Left colon (tissue), 2 donors: ENCODE measurements at places on chromosomes 16 and 17. TPM values are rescaled to one million over a fixed set of nuclear protein-coding genes. Genes with fewer than 3 reads are reported as not detected.
A peak's percentile ranks its signal among the peaks of the same experiment; 100 is the strongest.

GRCh38 chr17:48841395-48841831 is 10.6 kb downstream of the CALCOCO2 start:
- DNase-seq: no peak

GRCh38 chr17:49440581-49440980 is 25.9 kb upstream of the PHB1 start:
- no peak for DNase-seq

DNA sequence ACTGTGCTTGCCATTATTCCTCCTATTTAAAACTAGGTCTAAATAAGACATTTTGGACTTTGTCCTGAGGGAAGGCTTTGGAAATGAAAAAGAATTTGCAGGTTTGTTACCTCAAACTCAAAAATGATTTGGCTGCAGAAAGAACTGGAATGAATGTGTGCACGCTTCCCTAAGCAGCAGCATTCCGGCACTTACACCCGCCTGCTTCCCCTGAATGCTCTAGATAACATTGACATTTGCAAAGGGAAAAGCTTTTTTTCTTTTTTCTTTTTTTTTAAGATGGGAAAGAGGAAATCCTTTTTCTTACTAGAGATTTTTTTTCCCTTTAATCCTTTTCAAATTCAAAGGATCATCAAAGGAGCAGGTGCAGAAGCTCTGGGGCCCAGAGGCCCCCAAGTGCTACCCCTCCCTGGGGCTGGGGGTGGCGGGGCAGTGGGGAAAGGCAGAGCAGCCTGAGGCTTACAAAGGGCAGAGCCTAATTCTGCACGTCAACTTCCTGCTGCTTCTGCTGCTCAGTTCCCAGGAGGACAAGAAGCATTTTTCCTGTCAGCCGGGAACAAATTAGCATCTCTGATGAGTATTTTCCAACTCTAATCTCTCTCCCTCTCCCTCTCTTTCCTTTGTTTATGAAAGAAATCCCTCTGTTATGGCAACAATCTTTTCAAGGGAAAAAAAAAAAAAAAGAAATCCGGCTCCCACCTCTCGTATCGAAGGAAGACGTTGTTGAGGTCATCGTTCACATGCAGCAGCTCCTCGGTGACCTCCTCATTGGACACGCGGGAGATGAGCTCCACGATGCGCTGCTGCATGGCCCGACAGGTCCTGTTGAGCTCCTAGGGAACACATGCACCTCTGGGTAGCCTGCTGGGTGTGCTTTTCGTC is 32.1 kb upstream of the SREBF1 start:
- no peak for DNase-seq

Gene LRRC75A
- 62.3 TPM for total RNA-seq

DNA sequence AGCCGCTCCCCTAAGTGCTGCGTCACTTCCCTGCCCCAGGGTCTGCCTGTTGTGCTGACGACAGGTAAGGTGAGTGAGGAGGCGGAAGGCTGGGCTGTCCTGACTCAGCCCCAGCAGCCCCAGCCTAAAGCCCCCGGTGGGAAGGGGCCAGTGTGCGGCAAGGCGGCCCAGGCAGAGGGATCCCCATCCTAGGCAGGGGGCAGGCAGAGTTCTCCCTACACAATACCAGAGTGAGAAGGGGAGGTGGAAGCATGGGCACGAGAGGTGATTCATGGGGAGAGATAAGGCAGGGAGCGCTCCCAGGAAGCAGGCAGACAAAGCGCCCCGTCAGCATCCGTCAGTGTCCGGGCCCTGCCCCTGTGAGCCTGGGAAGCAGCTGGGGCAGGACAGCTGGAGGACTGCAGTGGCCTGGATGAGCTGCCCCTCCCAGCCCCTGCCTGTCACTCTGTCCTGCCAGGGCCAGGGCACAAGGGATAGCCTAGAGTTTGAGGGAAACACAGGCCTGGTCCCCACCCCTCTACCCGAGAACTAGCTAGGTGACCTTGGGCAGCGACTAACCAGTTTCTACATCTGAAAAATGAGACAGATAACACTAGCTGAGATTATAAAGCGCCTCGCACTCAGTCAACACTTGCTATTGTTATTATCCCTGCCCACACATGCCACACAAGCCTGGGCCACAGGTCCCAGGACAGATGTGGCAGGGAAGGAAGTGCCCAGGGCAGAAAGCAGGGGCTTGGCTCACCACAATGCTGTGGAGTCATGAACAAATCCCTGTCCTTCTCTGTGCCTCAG is 3.8 kb downstream of the FAM83G start:
- peak; percentile 57 for DNase-seq

Gene KRTAP4-5
- total RNA-seq: not detected

Gene NXPH3
- 0.70 TPM for total RNA-seq

GRCh38 chr17:27919079-27919478 is 25.9 kb upstream of the LYRM9 start:
- no peak for DNase-seq

- DNase-seq: no peak
These were observed 73.7 kb upstream of the MED9 start for GRCh38 chr17:17403065-17403464.

GRCh38 chr16:22677024-22677830 is 136.7 kb upstream of the HS3ST2 start:
- DNase-seq: no peak

GRCh38 chr16:56931271-56931891 is 561 bp upstream of the HERPUD1 start:
- DNase-seq: peak; percentile 85

Gene SMIM22
- 448 TPM for total RNA-seq

DNA sequence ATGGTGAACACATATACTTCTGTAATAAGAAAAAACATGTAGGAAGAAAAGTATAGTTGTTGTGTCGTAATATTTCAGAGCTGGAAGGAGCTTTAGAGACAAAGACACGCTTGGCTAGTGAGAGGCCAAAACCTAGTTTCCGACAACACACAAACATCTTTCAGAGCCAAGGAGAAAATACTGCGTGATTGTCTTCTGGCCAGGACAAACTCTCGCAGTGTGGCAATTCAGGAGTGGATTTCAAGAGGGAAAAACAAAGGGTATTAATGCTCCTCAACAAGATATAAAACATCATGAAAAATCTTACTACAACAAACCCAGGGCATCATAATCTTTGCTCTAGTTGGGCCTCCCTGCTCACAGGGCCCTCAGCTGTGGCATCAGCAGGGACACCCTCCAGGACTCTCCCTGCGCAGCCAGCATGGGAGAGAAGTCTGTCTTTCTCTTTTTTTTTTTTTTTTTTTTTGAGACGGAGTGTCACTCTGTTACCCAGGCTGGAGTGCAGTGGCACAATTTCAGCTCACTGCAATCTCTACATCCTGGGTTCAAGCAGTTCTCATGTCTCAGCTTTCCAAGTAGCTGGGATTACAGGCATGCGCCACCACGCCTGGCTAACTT is 66.4 kb downstream of the CYB5B start:
- DNase-seq: no peak

- DNase-seq: peak; percentile 67
These were observed 8.9 kb upstream of the C16orf74 start for GRCh38 chr16:85759631-85760419.

DNA sequence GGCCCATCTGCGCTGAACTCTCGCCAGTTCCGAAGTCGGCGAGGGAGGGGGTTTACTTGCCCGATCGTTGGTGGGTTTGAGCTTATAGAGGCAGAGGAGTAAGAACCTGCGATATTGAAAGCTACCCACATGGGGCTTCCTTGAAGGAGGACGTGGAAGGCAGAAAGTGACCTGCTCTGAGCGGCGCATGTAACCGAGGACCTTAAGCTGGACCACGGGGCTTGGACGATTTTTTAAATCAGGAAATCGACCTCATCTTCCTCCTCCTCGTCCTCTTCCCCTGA is 2.0 kb downstream of the PRAC2 start:
- DNase-seq: no peak

DNA sequence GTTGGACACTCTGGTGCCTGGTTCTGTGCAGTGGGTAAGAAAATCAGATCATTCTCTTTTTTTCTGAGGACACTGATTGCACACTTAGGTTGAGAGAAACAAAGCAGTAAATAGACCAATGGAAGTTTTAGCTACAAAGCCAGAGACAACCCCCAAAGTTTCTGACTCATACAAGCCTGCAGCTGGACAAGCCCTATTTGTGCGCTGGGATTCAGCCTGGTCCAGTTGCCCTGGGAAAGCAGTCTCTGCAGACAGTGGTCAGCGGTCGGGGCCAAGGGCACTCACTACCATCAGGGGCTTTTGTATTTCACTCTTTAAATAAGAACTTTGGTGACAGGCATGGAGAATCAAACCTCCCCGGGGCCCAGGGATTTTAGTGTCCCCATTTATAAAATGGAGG is 6.0 kb upstream of the RHBDL3 start:
- no peak for DNase-seq

GRCh38 chr17:5078106-5079028 is at the start of gene ZFP3:
Gene ZFP3 (plus strand): TSS chr17:5078467. CDS start chr17:5091505, 13,038 bp downstream.
- DNase-seq: peak; percentile 86

Gene SLC22A31
- 0.34 TPM for total RNA-seq

Gene SULT1A3
- 92.6 TPM for total RNA-seq

GRCh38 chr16:69724981-69725479 is 1.3 kb downstream of the NQO1 start:
- no peak for DNase-seq

Gene GAN
- 16.7 TPM for total RNA-seq

Gene NPIPA2
- 0.28 TPM for total RNA-seq

Gene CTRB1
- 2.4 TPM for total RNA-seq

DNA sequence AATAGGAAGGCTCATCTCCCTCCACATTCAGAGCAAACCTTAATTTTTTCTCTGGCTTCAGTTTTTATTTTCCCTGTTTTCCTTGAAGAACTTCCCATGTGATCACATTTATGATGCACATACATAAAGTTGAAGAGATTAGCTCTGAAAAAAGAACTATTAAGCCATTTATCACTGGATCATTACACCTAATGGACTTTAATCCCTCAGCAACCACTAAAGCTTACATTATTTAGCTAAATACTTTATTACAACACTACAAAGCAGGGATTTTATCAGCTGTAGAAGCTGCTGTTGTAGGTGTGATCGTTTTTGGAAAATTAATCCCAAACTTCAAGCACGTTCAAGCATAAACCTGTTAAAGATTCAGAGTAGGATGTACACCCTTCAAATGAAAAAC is 21.1 kb downstream of the SMYD4 start:
- DNase-seq: no peak

Gene CHST5
- total RNA-seq: 115 TPM
